ENCODE measurements at places on chromosomes 12 and 14.
A peak's percentile ranks its signal among the peaks of the same experiment; 100 is the strongest.

- peak; percentile 55 for DNase-seq
These were observed 46.2 kb downstream of the BCAT1 start for GRCh38 chr12:24902511-24903328.

GRCh38 chr14:55537782-55538181 is 42.2 kb upstream of the KTN1 start:
- DNase-seq: no peak

DNA sequence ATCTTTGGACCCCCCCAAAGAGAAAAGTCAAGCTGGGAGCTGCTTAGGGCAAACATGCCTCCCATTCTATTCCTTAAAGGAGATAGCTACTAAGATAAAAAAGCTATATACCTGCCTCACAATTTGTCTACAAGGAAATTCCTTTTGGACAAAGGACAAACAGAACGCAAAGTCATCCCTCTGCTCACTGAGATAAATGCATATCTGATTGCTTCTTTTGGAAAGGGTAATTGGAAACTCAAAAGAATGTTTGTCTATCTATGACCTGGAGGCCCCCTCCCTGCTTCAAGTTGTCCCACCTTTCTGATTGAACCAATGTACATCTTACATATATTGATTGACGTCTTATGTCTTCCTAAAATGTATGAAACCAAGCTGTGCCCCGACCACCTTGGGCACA is 80.9 kb upstream of the FUT8 start:
- DNase-seq: no peak

DNA sequence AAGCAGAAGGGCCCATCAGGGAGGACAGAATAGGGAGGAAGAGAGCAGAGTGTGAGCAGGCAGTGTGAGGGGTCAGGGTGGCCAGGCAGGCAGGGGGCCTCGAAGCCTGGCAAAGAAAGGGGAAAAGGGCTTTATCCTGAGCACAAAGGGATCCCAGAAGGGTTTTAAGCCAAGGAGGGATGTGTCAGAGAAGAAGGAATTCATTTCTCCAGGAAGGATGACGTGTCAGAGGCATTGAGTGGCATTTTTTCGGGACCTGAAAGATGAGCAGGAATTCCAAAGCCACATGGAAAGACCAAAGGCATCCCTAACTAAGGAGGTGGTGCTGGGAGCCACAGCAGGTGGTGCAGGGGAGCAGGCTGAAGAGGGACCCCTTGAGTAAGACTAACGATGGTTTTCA is 132.1 kb downstream of the DICER1 start:
- no peak for DNase-seq

DNA sequence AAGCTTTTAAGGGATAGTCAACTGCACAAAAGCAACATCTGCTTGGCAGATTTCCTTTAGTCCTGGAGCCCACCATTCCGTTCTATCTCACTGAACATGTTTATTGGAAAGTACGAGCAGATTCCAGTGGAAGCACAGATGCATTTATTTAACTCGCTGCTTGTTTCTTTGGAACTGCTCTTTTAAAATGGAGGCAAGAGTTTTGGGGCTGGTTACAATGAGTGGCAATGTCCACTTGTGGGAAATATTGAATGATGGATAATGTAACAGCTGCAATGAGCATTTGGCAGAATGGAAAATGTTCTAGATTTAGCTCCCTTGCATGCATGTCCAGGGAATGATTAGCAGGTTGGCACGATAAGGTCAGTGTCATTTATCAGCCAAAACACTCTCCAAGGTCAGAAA is 163.0 kb downstream of the ATP23 start:
- DNase-seq: no peak

- no peak for DNase-seq
These were observed 16.0 kb upstream of the CCT2 start for GRCh38 chr12:69569236-69569635.

- no peak for DNase-seq
These were observed 12.3 kb downstream of the DENND5B start for GRCh38 chr12:31578632-31579031.
